Occipital lobe (tissue), 3 donors: ENCODE measurements at places on chromosomes 7 and 10. TPM values are rescaled to one million over a fixed set of nuclear protein-coding genes. Genes with fewer than 3 reads are reported as not detected.

DNA sequence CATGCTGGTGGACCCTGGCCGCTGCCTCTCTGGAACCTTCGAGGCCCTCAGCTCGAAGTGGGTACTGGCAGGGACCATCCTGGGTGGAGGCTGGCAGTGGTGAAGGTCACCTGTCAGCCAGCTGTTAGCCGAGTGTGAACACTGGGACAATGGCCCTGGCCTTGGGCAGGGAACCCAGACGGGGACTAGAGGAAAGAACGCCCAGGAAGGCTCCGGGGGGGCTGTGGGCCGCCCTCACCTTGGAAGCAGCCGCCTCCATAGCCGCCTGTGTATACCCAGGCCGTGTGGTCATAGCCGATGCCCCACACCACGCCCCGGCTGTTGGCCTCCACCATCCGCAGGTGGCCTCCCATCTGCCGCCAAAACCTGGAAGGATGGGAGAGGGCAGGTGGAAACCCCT is 17.6 kb downstream of the BHLHA15 start:
- DNase-seq: no peak

GRCh38 chr7:106012935-106013439 is 49.9 kb downstream of the CDHR3 start:
- DNase-seq: no peak

DNA sequence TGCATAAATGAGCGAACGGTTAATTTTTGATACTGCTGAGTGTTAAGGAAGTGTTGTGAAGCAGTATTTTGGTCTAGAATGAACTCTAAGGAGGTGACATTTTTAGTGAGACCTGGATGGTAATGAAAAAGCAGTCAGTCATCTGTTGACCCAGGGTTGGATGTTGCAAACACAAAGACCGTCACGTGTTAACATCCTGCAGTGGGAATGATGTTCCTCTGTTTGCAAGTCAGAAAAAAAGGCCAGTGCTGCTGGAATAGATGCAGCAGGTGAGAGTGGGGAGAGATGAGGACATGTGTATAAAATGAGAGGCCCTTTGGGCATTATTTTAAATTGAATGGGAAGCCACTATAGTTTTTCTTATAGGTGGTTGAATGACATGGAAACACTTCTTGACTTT is 39.3 kb downstream of the INSYN2A start:
- DNase-seq: no peak

DNA sequence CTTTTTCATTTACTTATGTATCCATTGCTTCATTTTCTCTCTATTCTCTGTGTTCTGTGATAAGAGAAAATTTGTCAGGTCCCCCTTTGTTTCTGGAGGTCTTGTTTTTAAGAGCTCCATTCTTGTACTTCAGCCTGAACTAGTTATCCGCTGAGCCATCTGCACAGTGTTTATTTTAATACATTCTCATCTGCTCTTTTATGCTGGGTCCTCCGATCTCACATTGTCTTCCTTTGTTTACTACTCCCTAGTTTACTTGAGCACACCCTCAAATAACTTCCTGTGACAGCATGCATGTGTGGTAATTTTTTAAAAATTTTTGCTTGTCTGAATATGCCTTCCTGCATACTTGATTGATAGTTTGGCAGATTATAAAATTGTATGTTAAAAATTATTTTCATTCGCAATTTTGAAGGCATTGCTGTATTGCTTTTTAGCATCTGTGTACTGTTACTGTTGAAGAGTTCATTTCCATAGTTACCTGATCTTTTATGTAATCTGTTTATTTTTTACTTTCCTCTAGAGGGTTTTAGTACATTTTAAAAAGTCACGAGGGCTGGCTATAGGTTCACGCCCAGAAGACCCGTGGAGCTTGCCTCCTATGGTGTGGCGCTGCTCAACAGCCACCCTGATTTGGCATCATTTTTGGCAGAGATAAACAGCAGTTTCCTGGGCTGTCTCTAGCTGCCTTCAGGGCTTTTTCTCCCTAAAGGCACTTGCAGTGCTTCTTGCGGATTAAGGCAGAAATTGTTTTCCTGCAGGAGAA is 31.9 kb downstream of the RSBN1L start:
- DNase-seq: peak; percentile 50

DNA sequence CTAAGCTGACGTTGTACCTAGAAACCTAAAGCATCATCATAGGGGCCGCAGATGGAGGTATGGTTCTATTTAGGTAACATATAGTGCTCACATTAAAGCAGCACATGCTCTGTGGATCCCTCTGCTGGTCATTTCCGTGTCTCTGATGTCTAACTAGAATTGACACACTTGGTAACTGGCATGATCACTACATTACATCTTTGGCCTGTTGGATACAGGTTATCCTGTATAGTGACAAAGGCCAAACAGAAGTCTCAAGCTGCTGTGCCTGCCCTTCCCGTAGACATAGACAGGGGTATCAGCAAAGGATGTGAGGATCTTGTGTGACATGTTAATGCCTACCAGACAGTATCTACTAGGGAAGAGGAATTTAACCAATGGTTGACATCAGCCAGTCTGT is 51.2 kb downstream of the KIF5B start:
- no peak for DNase-seq

The TMEM254 gene
- 8.6 TPM for total RNA-seq

GRCh38 chr10:96421995-96422394 is 63.2 kb upstream of the OPALIN start:
- DNase-seq: no peak

DNA sequence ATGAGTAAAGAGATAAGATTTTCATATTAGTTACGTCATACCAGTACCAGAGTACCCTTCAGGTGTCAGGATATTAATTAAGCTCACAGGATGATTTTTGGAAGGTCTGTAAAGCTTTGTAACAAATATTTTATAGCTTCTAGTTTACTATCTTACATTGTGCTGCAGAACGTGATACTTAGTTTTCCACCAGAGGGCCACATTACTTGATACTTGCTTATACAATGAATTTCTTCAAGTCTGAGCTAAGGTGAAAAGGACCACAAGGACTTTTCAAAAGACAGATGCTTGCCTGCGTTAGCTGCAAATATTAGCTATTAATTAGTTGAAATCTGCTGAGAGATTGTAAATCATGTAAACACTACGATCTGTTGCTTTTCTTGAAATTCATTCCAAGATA is 12.2 kb downstream of the FOXP2 start:
- DNase-seq: no peak

DNA sequence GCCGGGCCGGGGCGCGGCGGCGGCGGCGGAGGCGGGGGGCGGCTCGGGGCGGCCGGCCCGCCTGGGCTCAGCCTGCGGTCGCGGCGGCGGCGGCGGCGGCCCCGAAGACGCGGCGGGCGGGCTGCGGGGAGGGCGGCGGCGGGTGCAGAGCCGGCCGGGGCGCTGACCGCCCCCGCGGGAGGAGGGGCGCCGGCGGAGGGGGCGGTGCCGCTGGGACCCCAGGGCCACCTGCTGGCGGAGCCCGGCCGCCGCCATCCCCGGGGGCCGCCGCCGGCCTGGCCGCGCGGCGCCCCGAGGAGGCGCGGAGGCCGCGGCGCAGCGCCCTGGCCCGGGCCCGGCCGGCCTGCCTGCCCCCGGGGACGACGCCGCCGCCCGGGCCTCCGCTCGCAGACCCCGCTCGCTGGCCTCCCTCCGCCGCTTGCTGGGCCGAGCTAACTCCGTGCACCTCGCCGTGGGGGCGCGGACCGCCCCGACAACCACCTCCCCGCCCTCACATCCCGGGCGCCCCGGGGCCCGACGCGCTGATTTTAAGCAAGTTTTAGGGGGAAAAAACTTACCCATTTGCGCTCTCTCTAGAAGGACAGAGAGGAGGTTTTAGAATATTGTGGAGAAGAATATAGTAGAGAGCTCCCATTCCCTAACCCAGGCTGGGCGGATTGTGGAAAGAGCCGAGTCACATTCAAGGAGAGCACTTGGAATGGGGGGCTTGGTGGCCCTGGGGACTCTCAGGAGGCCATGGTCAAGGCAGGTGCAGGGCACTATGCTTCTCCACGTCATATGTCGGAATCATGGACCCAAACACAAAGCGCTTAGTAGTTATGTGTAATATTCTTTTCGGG is at the start of gene BEND7:
Gene BEND7 (minus strand): TSS at position 140 of the 839 bp plus-strand sequence. CDS start 481 bp downstream, outside the sequence.
- no peak for DNase-seq

DNA sequence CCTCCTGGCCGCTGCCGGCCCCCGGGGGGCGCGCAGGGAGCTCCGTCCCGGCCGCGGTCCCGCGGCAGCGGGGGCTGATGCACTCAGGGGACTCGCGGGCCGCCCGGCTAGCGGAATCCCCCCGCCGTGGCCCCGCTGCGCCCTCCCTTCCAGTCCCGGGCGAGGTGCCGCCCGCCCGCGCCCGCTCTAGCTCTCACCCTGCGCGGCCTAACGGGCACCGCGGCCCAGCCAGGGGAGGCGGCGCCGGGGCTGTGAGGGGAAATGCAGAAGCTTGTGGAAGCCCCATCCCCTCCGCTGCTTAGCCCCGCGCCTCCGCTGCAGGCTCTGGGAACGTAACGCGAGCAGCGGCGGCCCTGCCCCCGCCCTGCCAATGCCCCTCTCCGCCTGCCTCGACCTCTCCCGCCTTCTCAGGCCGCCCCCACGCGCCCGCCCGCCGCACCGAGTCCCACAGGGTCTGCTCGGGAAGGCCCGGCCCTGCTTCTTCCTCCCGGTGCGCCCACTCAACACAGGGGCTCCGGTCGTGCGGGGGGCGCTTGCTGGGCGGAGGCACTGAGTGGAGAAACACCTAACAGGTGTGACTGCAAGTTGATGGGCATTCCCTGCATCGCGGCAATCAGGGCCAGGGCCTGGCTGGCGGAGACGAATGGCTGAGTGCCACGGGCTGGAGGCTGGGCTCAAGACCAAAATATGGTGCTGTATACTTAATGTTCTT is 384 bp upstream of the TMEM229A start:
- DNase-seq: peak; percentile 78

DNA sequence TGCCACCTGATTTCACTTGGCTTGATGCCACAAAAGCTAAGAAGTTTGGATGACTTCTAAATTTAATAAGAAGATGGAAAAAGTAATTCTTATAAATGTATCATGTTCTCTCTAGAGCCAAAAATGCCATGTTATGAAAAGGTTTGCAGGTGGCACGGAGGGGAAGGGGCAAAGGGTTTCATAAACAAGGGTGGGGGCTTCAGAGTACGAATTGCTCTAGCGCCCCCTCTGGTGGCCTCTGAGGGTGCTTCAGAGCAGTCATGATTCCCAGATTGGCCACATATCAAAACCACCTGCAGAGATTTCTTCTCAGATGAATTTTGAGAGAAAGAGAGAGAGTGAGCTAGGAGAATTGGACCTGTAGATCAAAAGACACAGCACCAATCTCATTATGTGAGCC is 208.6 kb upstream of the YAE1 start:
- DNase-seq: no peak

The MARVELD1 gene
- 3.4 TPM for total RNA-seq

DNA sequence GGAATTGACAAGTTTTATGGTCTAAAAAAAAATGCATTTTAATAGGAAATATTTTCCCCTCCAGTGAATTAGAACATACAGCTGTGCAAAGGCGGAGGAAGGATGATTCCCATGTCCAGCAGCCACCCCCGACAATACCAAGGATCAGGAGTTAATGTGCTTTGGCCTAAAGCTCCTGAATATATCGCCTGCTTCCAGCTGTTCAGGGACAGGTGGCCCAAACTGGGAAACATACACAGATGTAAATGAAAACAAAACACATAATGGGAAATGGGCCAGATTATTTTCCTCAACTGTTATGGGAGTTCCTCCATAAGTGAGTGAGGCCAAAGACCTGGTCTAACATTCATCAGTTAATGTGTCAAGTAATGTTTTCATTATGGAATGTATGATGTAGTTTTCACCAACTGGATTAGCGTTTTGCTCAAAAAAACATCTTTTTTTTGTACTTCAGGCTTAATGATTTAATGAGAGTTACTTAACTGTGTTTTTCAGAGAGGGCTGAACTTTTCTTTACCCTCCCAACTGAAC is 55.1 kb upstream of the LAMB1 start:
- DNase-seq: no peak

The PDK4 gene
- 11.7 TPM for total RNA-seq

The ANXA8L1 gene
- not detected for total RNA-seq

DNA sequence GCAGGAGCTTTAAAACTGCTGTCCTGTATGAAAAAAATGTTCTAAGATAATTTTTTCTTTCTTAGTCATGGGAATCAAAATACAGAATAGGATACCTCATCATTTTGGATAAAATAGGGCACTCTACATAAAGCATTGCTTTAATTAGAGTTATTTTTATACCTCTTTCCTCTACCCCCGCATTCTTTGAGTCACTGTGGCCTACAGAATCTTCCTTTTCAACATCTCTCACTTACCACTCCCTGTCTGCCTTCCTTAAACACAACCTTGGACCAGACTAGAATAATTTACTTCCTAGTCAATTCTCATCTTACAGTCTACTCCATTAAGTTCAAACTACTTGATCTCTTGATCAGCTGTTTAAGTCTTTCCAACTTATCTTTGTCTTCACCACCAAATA is 462.3 kb downstream of the PHTF2 start:
- no peak for DNase-seq

- DNase-seq: no peak
These were observed 22.3 kb downstream of the MAP3K8 start for GRCh38 chr10:30456266-30456665.

GRCh38 chr7:7773334-7774309 is 55.2 kb upstream of the RPA3 start:
- no peak for DNase-seq

GRCh38 chr10:51654918-51655317 is 44.5 kb downstream of the CSTF2T start:
- DNase-seq: no peak

The KCNIP2 gene
- total RNA-seq: 6.9 TPM

- DNase-seq: no peak
These were observed 81.9 kb downstream of the BUB3 start for GRCh38 chr10:123236126-123236525.

- peak; percentile 42 for DNase-seq
These were observed 4.1 kb upstream of the C10orf120 start for GRCh38 chr10:122703483-122704448.

The GRK5 gene
- 17.3 TPM for total RNA-seq

GRCh38 chr7:123437447-123437995 is 96.9 kb downstream of the IQUB start:
- no peak for DNase-seq

The NKX2-3 gene
- not detected for total RNA-seq

GRCh38 chr7:11026452-11027359 is 53.0 kb downstream of the PHF14 start:
- no peak for DNase-seq

The SKIDA1 gene
- 9.4 TPM for total RNA-seq

- no peak for DNase-seq
These were observed 247.0 kb downstream of the TRIL start for GRCh38 chr7:28711114-28711513.

The LRRC27 gene
- 22.8 TPM for total RNA-seq
